ENCODE measurements at places on chromosomes 7 and 10. TPM values are rescaled to one million over a fixed set of nuclear protein-coding genes. Genes with fewer than 3 reads are reported as not detected.

DNA sequence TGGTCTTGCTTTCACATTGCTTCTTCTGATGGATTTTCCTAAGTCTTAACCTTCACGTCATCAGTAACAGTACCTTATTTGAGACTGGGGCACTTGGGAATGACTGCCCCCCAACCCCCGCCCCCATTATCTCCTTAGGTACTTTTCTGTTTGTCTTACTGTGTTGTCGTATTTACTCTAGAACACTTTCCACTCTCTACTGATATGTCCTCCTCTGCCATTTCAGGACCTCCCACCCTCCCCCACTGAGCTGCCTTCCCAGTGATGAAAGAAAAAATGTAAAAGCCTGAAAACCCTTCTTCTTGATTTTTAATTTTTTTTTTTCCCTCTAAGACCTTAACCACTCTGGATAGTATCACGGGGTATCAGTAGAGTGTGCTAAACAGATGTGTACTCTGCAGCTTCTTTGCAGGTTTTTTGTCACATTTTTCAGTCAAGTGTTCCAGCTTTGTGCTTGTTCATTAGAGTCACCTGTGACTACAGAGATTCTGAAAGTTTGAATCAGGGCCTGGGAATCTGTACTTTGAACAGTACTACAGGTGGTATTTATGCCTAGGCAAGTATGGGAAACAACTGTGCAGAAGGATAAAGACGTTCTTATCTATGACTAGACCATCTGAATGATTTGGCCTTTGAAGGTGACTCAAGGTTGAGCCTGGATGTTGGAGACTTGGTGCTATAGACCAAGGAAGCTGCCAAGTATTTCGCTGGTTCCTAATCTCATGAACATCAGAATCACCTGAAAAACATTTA, 8.3 kb downstream of the CALU start:
- peaks cover 52% of the 10 kb centered on the region for H3K36me3 ChIP-seq
- no peaks in the 10 kb centered on the region for H3K27me3 ChIP-seq
- peaks cover 59% of the 10 kb centered on the region for H3K4me1 ChIP-seq
- no peak overlapping the region for H3K4me3 ChIP-seq

DNA sequence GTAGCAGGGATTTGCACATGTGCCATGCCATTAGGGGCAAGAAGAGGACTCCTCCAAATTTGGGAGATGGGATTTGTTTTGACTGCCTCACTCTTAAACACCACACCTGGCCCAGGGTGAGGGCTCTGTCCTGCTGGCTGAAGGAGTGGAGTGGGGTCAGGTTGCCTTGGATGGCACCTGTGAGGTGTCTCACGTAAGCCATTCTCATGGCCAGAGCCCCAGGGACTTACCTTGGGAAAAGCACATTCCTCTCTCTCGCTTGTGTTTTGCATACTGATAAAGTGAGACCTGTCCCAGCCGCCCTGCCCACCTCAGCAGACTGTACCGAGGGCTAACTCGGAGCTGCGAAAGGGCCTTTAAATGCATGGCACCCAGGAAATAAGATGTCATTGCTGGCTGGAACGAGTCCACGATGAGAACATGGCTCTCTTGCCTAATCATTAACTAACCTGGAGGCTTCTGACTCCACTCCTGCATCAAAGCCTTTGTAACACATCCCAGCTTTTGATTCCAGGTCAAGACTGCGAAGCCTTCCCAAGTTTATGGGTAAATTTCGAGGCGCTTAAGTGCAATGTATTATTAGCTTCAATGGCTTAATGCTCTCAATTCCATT, 184.0 kb upstream of the RNF32 start:
- H3K27ac ChIP-seq: no peak overlapping the region
- H3K4me1 ChIP-seq: no peaks in the 10 kb centered on the region
- H3K27me3 ChIP-seq: peaks cover 6% of the 10 kb centered on the region
- H3K4me3 ChIP-seq: no peak overlapping the region
- H3K36me3 ChIP-seq: no peaks in the 10 kb centered on the region

- peaks cover 78% of the 10 kb centered on the region for H3K36me3 ChIP-seq
- H3K4me3 ChIP-seq: no peak overlapping the region
- peaks cover 12% of the 10 kb centered on the region for H3K4me1 ChIP-seq
- H3K27ac ChIP-seq: no peak overlapping the region
- DNase-seq: no peak
Observed at GRCh38 chr10:71285180-71285545, 33.9 kb upstream of the SLC29A3 start.

DNA sequence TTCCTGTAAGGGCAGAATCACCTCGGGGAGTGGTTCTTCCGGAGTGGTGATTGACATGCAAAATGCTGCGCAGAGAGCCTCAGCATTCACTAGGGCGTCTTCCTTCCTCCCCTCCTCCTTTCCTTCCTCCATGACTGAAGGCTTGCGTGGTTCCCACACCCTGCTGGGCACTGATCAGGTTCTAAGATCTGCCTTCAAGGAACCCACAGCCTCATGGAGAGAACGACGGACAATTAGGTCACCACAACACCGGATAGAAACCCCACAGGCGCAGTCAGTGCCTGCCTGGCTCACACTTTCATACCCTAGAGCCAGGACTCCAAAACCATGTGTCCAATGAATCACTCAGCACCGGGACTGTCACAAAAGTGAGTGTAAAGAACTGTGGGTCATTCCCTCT, 131.3 kb downstream of the DPP6 start:
- peaks cover 32% of the 10 kb centered on the region for H3K27me3 ChIP-seq

- no peak overlapping the region for H3K4me3 ChIP-seq
- H3K27ac ChIP-seq: no peak overlapping the region
- no peaks in the 10 kb centered on the region for H3K36me3 ChIP-seq
- peaks cover 71% of the 10 kb centered on the region for H3K4me1 ChIP-seq
- no peaks in the 10 kb centered on the region for H3K27me3 ChIP-seq
Observed at GRCh38 chr10:63487990-63488389, 22.2 kb upstream of the JMJD1C start.

- no peak overlapping the region for H3K27ac ChIP-seq
- no peaks in the 10 kb centered on the region for H3K4me1 ChIP-seq
- no peak overlapping the region for H3K4me3 ChIP-seq
Observed at GRCh38 chr7:97858221-97858620, 14.0 kb downstream of the ASNS start.

GRCh38 chr7:77644774-77645173, 51.5 kb upstream of the RSBN1L start:
- H3K27me3 ChIP-seq: no peaks in the 10 kb centered on the region
- no peak for DNase-seq
- peaks cover 13% of the 10 kb centered on the region for H3K36me3 ChIP-seq
- no peaks in the 10 kb centered on the region for H3K4me1 ChIP-seq

GRCh38 chr10:104608091-104608828, 32.8 kb upstream of the SORCS3 start:
- no peaks in the 10 kb centered on the region for H3K4me1 ChIP-seq
- DNase-seq: no peak
- H3K27me3 ChIP-seq: no peaks in the 10 kb centered on the region
- H3K27ac ChIP-seq: no peak overlapping the region
- no peaks in the 10 kb centered on the region for H3K36me3 ChIP-seq

DNA sequence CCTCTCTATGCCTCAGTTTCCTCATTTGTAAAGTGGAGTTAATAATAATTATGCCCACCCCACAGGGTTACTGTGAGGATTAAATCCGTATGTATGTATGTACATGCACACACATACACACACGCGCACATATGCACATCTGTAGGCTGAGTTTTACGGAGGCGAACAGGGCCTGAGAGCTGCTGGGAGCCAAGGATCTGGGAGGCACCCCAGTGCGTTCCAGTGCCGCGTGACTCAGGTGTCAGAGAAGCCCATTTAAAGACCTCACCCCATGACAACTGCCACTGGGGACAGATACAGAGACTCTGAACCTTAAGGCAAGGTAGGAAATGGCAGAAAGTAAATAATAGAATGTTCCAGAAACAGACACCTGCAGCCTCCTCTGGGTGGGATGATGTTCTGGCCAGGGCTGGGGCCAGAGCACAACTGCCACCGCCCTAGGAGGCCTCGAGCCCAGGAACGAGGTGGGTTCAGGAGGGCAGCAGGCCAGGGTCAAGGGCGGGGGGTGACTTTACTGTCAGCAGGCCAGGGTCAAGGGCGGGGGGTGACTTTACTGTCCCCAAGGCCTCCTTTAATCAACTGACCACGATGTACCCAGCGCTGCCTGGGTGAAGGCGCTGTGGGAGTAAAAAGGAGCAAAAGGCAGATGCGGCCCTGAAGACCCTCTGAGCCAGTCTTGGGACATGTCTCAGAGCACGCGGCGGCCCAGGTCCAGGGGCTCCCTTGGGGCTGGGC, 54.9 kb downstream of the PRKAG2 start:
- H3K36me3 ChIP-seq: no peaks in the 10 kb centered on the region
- H3K4me1 ChIP-seq: no peaks in the 10 kb centered on the region
- DNase-seq: no peak
- H3K4me3 ChIP-seq: no peak overlapping the region
- no peak overlapping the region for H3K27ac ChIP-seq

DNA sequence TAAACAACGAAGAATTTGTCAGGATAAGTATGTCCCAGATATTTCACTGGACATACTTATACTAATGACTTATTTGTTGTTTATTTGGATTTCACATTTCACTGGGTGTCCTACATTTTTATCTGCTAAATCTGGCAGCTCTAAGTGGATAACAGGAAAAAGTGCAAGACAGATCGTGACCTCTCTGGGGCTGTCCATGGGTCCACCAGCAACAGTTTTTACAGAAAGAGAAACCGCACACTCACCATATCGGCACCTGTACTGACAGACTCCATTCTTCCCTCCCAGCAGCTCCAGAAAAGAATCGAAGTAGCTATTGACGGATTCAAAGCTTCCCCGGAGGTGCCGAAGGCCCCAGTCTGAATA, 393 bp downstream of the PLA2G12B start:
- DNase-seq: no peak
- H3K27me3 ChIP-seq: no peaks in the 10 kb centered on the region
- peak overlapping the region; percentile 4 for H3K27ac ChIP-seq
- no peak overlapping the region for H3K4me3 ChIP-seq
- H3K36me3 ChIP-seq: no peaks in the 10 kb centered on the region
- no peaks in the 10 kb centered on the region for H3K4me1 ChIP-seq

- H3K27me3 ChIP-seq: peaks cover 52% of the 10 kb centered on the region
- peaks cover 11% of the 10 kb centered on the region for H3K4me1 ChIP-seq
- no peak overlapping the region for H3K4me3 ChIP-seq
- H3K36me3 ChIP-seq: no peaks in the 10 kb centered on the region
- H3K27ac ChIP-seq: no peak overlapping the region
Observed at GRCh38 chr7:149787428-149788299, 14.3 kb upstream of the ZNF467 start.

GRCh38 chr7:52184006-52184703, 851.3 kb upstream of the POM121L12 start:
- H3K4me3 ChIP-seq: no peak overlapping the region
- H3K27ac ChIP-seq: no peak overlapping the region
- no peaks in the 10 kb centered on the region for H3K36me3 ChIP-seq
- DNase-seq: no peak

DNA sequence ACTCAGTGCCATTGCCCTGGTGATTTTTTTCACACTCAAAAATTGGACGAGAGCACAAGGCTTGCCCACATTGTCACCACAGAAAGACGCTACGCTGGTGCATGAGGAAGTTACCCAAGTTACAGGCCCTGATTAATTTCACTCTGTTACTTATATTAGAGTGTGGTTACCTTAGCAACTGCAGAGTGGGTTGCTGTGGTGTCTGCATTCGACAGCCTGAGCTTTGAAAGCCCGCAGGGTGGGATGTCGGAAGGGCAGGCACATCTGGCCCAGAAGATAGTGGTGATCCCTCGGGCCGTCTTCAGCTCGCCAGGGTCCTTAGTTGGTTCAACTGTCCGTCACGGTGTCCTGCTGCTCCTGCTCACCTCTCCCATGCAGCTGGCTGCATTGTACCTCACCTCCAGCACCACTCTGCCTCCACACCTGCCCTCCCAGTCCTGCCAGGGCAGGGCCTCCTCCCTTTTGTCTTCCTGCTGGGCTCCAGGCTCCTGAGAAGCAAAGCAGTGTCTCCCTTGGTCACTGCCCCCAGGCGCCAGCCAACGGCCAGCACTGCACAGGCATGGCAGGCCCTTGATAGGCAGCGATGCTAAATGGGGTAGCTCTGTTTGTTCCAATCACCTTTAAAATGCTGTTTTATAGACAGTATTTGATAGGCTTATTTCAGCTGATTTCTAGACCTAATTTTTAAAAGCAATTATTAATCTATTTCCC, 167.2 kb downstream of the EBF3 start:
- no peak overlapping the region for H3K4me3 ChIP-seq
- DNase-seq: no peak
- H3K27ac ChIP-seq: no peak overlapping the region
- no peaks in the 10 kb centered on the region for H3K36me3 ChIP-seq

DNA sequence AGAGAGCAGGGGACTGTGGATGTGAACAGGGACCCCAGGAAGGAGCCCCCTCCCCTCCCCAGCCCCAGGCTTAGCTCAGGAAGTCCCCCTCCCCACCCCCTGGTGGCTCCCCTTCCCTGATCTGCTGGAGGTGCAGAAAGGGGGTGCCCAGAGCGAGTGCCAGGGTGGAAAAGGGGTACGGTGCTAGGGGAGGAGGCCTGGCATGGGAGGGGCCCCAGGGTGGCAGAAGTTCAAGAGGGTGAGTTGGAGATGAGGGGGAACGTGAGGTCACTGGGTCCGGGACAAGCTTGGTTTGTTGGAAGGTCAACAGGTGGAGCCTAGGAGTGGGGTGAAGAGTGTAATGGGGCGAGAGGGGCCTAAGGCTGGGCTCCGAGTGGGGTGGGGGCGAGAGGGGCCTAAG, 21.5 kb upstream of the TBL2 start:
- H3K4me1 ChIP-seq: no peaks in the 10 kb centered on the region
- H3K4me3 ChIP-seq: no peak overlapping the region
- no peak overlapping the region for H3K27ac ChIP-seq
- H3K36me3 ChIP-seq: no peaks in the 10 kb centered on the region
- peaks cover 64% of the 10 kb centered on the region for H3K27me3 ChIP-seq

DNA sequence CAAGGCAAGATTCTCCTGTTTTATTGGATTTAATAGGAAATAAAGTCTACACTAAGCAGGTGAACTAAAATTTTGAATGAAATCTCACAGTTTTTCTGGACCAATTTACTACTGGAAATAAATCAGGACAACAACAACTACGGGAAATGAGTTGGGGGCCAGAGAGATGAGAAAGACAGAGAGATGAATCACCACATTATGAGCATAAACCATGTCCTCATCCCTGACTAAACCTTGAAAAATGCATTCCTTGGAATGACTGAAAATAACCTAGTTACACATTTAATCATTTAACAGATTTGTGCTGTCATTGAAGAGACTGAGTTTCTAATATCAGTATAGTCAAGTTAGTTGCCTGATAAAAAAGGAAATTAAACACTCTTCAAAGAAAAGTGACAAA, 608.4 kb upstream of the KCND2 start:
- DNase-seq: no peak
- H3K4me3 ChIP-seq: no peak overlapping the region
- H3K27ac ChIP-seq: no peak overlapping the region
- H3K27me3 ChIP-seq: no peaks in the 10 kb centered on the region
- no peaks in the 10 kb centered on the region for H3K36me3 ChIP-seq
- H3K4me1 ChIP-seq: no peaks in the 10 kb centered on the region

VENTX gene
- total RNA-seq: 0.64 TPM

NUTM2E gene
- 0.10 TPM for total RNA-seq

ANKRD1 gene
- 7,591 TPM for total RNA-seq

CHAT gene
- total RNA-seq: not detected

HOXA2 gene
- total RNA-seq: not detected

SPDYE2B gene
- not detected for total RNA-seq

HOGA1 gene
- 8.9 TPM for total RNA-seq

LDB3 gene
- 1,738 TPM for total RNA-seq

MDFIC gene
- 34.2 TPM for total RNA-seq

COMTD1 gene
- 25.8 TPM for total RNA-seq

All from heart right ventricle (tissue), 16 donors.